T-helper 2 cell treated with Interferon-gamma antibody and Interleukin-4, amounts not matched to agents 100 ng/mL and 5 ng/mL, for 36 hours (primary cell): ENCODE measurements at places on chromosomes 6 and 20. TPM values are rescaled to one million over a fixed set of nuclear protein-coding genes. Genes with fewer than 3 reads are reported as not detected.

The KCNK5 gene
- total RNA-seq, result 10.9 and 11.0 TPM in 2 replicates

The CCDC28A gene
- total RNA-seq, result 17.1 and 19.7 TPM in 2 replicates

The ZNF334 gene
- total RNA-seq, result 1.2 and 1.3 TPM in 2 replicates

The VSX1 gene
- not detected in 2 replicates for total RNA-seq

The BEND3 gene
- 7.0 and 7.5 TPM in 2 replicates for total RNA-seq

The C6orf163 gene
- total RNA-seq, result 1.3 and 2.2 TPM in 2 replicates

The PPP1R16B gene
- 55.0 and 56.1 TPM in 2 replicates for total RNA-seq

The TRIM39 gene
- 11.2 and 11.6 TPM in 2 replicates for total RNA-seq

The LKAAEAR1 gene
- 0.34 TPM in 1 of 2 replicates, not detected in the other for total RNA-seq

The PTPRT gene
- not detected in 2 replicates for total RNA-seq

The BFSP1 gene
- total RNA-seq, result 3.7 and 4.1 TPM in 2 replicates

The APCDD1L gene
- not detected in 2 replicates for total RNA-seq

The TTLL9 gene
- not detected in 2 replicates for total RNA-seq

The DSE gene
- total RNA-seq, result 2.9 and 3.0 TPM in 2 replicates

The ZSCAN31 gene
- total RNA-seq, result 0.98 and 1.3 TPM in 2 replicates

The NRSN1 gene
- total RNA-seq, result not detected in 2 replicates

The HLA-E gene
- 483 and 485 TPM in 2 replicates for total RNA-seq

The KIF25 gene
- total RNA-seq, result not detected in 2 replicates

The PRL gene
- total RNA-seq, result not detected in 2 replicates

The FAM83B gene
- total RNA-seq, result not detected in 2 replicates

The ZNF831 gene
- total RNA-seq, result 6.6 and 6.8 TPM in 2 replicates

The ZC2HC1B gene
- not detected in 2 replicates for total RNA-seq

The SGK1 gene
- 9.7 and 15.6 TPM in 2 replicates for total RNA-seq

The GPLD1 gene
- total RNA-seq, result 0.18 and 0.27 TPM in 2 replicates

The MMP24 gene
- total RNA-seq, result not detected in 2 replicates

The RSPO3 gene
- total RNA-seq, result not detected in 2 replicates

The OVOL2 gene
- not detected in 2 replicates for total RNA-seq

The ISM1 gene
- total RNA-seq, result 3.0 and 3.8 TPM in 2 replicates

The OXT gene
- not detected in 2 replicates for total RNA-seq

The MYCT1 gene
- total RNA-seq, result not detected in 2 replicates

The SYNDIG1 gene
- not detected in 2 replicates for total RNA-seq

The SLC17A1 gene
- total RNA-seq, result not detected in 2 replicates

The ATP6V1G2 gene
- 1.3 and 1.7 TPM in 2 replicates for total RNA-seq

The MAP3K4 gene
- 43.7 and 55.8 TPM in 2 replicates for total RNA-seq

The NRN1 gene
- 0.86 and 1.1 TPM in 2 replicates for total RNA-seq

The TGM2 gene
- total RNA-seq, result 0.07 and 0.11 TPM in 2 replicates

The NMBR gene
- total RNA-seq, result not detected in 2 replicates

The SLC17A2 gene
- total RNA-seq, result not detected in 2 replicates

The ECT2L gene
- not detected in 2 replicates for total RNA-seq

The PGK2 gene
- not detected in 2 replicates for total RNA-seq

The FABP7 gene
- not detected in 2 replicates for total RNA-seq

The HLA-DQB1 gene
- total RNA-seq, result 7.0 and 10.0 TPM in 2 replicates

The C6orf136 gene
- total RNA-seq, result 20.1 and 26.0 TPM in 2 replicates

The LGSN gene
- 0.07 TPM in 1 of 2 replicates, not detected in the other for total RNA-seq

The NEURL2 gene
- total RNA-seq, result 1.4 and 2.1 TPM in 2 replicates

The MGME1 gene
- 31.9 and 35.5 TPM in 2 replicates for total RNA-seq
